AG09309 (cell line): ENCODE measurements at places on chromosomes 4 and X.

DNA sequence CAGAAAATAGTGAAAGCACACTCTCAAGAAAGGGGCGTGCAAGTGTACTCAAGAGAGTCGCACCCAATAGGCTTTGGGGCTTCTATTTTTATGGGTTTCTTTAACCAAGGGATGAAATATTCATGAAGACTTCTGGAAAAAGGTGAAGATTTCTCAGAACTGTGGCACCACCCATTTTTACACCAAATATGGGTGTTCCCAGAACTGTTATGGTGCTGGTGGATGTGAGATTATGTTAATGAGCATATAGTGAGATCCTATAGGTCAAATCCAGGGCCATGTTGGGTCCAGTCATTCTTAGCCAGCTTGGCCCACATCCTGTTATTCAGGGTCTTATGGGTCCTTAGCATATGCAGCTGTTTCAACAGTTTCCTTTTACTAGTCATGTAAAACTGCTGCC, 61.0 kb upstream of the SMIM10 start:
- DNase-seq, result no peak

DNA sequence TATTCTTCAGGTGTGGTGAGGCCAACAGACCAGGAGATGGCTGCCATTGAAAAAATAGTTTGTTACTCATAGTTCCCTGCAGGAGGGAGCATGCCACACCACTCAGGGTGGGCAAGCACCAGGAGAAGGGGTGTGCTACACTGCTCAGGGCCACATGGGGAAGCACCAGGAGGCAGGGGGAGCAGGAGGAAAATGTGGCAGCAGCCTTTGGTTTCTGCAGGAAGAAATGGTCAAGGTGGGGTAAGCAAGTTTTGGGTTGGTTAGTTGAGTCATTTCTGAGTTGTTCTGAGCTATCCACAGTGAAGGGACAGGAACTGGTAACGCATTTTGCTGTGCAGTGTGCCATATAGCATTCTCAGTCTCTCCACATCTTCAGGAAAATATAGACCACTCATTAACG, 23.8 kb downstream of the FGFBP1 start:
- DNase-seq, result no peak

GRCh38 chr4:173386751-173387150, 12.2 kb downstream of the SCRG1 start:
- no peak for DNase-seq

DNA sequence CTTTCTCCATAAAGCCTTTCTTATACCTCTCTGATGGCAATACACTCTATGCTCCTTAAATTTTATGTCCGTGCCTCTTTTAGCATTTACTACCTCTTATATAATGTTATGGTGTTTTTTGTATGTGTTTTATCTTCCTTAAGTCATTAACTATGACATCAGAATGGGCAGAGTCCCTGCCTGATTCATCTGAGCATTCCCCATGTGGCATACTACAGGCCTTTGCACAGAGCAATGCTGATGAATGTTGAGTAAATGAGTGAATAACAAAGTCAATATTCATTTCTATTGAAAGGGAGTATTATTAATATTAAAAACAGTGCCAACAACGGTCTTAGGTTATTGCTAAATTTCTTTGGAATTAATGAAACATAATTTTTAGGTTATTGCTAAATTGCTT, 18.8 kb upstream of the RPS6KA3 start:
- DNase-seq, result no peak

GRCh38 chr4:22607382-22607781, 85.4 kb upstream of the GBA3 start:
- DNase-seq, result peak; percentile 0

DNA sequence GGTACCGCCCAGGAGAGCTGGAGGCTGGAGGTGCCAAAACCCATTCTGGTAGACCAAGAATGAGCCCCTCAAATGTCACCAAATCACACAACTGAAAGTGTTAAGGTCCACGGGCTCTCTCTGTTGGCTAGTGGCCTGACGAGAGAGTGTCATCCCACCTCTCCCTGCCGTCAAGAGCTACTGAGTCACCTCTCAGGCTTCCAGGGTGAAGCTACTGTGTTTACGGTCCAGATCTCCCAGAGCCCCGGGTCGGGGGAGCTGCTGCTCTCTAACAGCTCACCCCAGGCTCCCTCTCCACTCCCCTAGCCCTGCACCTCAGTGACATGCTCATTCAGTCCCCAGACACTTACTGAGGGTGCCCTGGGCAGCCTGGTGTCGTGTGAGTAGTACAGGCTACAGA, 59.2 kb downstream of the ADGRG2 start:
- no peak for DNase-seq

- DNase-seq, result no peak
Observed at GRCh38 chrX:78327370-78328086, at the start of gene CYSLTR1. Gene CYSLTR1, minus strand, starts transcription at chrX:78327611. Its CDS starts 53,865 bp downstream, at chrX:78273746.

- no peak for DNase-seq
Observed at GRCh38 chr4:112706840-112707207, 69.9 kb downstream of the LARP7 start.

- no peak for DNase-seq
Observed at GRCh38 chr4:185142564-185142911, 528 bp upstream of the SLC25A4 start.

- no peak for DNase-seq
Observed at GRCh38 chr4:122921971-122922876, at the start of gene NUDT6. Gene NUDT6, minus strand, starts transcription at chr4:122922597. Its CDS starts 25 bp downstream, at chr4:122922572.

DNA sequence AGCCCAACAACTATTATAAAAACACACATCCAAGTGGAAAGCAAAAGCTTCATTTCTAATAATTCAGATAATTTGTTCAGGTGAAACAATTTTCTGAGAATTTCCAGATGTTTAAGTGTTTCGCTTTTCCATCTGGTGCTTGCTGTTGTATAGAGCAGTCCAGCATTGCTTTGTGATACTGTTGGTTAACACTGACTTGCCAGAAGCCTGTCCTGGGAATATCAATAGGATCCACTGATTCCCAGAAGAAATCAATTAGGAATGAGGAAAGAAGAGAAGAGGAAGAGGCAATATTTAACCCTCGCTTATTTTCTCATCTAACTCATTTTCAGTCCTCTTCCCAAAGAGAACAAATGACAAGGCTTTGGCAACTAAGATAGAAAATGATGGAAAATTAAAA, 94.9 kb upstream of the DDIT4L start:
- no peak for DNase-seq

DNA sequence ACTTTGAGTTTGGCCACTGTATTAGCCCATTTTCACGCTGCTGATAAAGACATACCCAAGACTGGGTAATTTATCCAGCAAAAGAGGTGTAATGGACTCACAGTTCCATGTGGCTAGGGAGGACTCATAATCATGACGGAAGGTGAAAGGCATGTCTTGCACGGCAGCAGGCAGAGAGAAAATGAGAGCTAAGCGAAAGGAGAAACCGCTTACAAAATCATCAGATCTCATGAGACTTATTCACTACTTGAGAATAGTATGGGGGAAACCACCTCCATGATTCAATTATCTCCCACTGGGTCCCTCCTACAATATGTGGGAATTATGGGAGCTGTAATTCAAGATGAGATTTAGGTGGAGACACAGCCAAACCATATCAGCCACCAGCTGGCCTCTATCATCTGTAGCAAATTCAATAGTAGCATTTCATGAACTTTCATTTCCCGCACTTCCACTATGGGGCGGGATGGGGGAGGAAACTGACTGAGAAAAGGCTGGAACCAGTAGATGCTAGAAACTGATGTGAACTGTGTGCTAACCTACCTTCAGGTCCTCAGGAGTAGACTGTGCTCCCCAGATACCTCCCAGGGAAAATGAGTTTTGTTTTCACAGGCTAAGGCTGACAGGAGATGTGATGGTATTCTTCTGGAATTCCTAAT, 35.3 kb upstream of the LGI2 start:
- DNase-seq, result peak; percentile 16

DNA sequence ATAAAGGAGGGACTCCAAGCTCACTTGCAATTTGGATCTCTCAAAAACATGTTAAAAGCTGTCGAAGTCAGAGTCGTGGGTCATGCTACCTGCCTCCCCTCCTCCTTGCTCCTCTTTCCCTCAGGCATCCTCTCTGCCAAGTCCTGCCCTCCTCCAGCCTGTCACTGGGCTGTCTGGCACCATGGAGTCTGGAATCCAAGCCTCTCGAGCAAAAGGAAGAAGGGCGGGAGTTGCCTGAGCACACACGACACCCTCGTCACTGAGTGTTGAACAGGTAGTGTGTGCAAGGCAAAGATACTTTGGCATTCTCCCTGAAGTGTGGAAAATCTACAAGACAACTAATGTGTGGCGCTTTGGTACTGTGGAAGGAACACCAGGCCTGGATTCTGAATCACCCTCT, 62.2 kb downstream of the HAUS3 start:
- DNase-seq, result no peak
